Effector CD4-positive, alpha-beta T cell (primary cell): ENCODE measurements at places on chromosomes 6 and 20.

DNA sequence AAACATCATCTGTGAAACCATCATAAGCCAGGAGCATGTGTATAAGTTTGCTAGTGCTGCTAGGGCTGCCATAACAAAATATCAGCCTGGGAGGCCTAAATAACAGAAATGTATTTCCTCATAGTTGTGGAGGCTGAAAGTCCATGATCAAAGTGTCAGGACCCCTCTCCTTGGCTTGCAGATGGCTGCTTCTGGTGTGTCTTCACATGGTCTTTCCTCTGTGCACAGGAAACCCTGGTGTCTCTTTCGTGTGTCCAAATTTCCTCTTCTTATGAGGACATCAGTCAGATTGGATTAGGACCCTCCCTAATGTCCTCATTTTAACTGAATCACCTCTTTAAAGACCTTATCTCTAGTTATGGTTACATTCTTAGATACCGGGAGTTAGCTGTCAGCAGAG lies 6.2 kb upstream of the CITED2 start:
- no peak for DNase-seq

- no peak for DNase-seq
Observed at GRCh38 chr6:36733300-36733699, 35.7 kb downstream of the RAB44 start.

- DNase-seq: no peak
Observed at GRCh38 chr6:24188578-24189080, 62.6 kb downstream of the NRSN1 start.

DNA sequence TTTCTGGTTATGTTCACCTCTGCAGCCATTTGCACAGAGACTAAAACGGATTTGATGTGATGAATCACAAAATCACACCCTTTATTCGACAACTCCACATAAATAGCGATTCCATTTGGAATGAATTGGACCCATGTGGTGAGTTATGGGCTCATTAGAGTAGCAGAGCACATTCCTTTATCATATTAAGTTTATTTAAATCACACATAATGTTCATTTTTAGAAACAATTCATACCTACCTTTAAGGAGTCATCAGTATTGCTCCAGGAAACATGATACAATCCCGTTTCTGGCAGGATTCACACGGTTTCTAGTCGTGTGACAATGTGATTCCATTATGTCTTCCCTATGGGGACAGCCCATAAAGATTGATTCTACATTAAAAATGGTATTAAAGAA lies 303.5 kb downstream of the CDH4 start:
- DNase-seq: no peak

DNA sequence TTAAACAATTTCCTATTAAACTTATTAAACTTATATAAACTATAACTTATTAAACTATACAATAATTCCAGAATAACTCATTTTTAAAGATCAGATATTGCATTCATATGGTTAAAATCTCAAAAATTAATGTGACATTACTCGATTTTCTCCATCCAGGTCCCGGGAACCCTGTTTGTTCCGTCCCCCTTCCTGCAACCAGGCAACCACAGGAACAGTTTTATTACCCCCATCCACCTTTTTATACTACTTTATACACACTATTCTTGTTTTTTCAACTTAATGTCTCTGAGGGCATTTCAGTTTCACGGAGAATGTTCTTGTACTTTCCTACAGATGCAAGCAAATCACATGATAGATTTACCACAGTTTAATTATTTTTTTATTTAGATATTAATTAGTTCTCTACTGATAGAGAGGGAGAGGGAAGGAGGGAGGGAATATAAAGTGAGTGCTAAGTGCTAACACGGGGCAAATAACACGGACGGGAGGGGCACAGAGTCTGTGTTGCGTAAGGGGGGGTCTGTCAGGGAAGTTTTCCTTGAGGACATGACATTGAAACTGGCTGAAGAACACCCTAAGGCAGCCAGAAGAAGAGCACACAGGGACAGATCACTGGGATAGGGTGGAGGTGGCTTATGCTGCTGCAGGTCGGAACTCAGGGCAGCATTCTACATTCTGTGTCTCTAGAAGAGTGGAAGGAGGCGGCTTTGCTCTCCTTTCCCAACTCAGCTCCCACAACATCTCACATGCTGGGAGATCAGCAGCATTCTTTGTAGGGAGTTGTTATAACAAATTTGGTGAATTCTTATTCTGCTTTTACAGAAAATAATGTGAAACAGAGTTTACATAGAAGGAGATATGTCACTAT lies 225.2 kb downstream of the FOXC1 start:
- DNase-seq: no peak

DNA sequence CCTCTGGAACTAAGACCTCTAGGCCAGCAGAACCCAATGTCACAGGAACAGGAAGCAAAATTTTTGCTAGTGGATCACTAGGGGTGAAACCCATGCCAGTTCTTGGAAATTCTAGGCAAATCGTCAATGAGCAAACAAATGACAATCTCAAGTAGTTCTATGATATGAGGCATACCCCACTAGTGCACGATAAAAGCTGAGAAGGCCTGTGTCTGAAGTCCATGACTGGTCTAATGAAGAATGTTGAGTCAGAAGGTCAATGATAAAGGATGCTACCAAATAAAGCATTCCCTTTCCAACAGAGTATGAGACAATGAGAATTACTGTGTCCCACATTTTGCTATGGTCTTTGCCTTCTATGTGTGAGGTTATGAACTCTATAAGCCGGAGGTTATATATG lies 149.4 kb upstream of the NOX3 start:
- no peak for DNase-seq

GRCh38 chr6:152463164-152463563 lies 174.0 kb downstream of the SYNE1 start:
- DNase-seq: no peak

DNA sequence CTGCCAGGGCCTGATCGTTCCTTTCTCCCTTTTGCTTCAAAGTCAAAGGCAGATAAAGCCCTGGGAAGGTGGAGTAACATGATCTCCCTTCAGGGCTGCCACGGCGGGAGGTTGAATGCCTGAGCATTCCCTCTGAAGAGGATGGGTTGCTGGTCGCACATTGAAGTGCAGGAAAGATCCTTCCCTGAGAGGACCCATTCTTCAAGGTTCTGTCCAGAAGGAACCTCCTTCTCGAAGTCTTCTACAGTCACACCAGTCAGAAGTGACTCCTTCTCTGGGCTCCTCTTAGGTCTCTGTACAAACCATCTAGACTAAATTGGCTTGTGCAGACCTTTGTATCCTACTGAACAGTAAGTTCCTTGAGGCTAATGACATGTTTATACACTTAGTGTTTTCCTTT lies 192.6 kb upstream of the VGLL2 start:
- DNase-seq: no peak

DNA sequence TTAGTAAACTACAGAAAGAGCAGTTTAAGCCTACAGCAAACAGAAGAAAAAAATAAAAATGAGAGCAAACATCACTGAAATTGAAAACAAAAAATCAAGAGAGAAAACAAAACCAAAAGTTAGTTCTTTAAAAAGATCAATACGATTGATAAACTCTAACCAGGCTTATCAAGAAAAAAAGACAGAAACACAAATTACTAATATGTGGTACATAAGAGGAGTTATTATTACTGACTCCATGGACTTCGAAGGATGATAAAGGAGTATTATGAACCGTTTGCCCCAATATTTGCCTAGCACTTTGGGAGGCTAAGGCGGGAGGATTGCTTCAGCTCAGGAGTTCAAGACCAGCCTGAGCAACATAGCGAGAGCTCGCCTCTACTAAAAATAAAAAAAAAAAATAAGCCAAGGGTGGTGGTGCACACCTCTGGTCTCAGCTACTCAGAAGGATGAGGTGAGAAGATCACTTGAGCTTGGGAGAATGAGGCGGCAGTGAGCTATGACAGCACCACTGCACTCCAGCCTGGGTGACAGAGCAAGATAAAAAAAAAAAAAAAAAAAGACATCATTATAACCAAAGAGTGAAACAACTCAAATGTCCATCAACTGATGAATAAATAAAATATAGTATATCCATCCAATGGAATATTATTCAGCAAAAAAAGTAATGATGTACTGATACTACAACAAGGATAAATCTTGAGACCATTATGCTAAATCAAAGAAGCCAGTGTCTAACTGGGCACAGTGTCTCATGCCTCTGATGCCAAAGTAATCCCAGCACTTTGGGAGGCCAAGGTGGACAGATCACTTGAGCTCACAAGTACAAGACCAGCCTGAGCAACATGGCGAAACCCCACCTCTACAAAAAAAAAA lies 12.9 kb downstream of the TRPC4AP start:
- no peak for DNase-seq

- DNase-seq: no peak
Observed at GRCh38 chr6:25192590-25193459, 86.3 kb upstream of the CARMIL1 start.

GRCh38 chr6:80133020-80133419 lies 26.5 kb downstream of the BCKDHB start:
- DNase-seq: no peak

DNA sequence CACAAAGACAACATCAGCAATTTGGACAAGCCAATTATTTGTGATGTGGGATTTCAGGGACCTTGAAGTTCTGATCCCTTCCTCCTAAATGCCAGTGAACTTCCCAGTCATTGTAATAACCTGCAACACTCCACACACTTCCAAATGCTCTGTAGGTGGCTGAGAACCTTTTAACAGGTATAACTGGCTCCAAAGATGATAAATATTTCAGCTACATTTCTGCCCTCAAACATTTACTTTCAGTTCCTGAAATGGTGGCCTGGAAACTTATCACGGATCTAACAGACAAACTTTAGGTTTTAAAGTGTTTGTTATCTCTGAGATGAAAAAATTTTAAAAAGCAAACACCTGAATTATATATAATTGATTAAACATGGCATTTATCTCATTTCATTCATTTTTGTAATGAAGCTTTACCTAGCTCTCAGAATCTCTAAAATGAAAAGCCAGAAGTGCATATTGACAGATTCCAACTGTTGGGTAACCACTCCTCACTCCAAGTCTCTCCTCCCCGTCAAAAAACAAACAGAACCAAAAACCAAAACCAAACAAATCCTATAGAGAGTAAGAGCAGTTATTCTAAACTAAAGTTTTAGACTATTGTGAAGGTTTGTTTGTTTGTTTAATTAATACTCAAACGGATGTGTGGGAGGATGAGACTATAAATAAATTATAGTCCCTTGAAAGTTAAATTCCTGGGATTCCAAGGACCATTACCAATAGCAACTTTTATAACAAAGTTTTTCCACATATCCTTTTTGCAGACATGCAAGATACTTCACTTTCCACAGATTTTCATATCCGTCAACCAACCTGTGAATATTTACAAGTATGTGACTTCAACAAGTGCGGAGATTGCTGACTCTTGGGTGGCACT lies 12.4 kb upstream of the KIAA0408 start:
- DNase-seq: no peak

GRCh38 chr6:155121699-155122098 lies 126.6 kb downstream of the TIAM2 start:
- no peak for DNase-seq

GRCh38 chr20:14612391-14612790 lies 275.0 kb upstream of the FLRT3 start:
- no peak for DNase-seq

DNA sequence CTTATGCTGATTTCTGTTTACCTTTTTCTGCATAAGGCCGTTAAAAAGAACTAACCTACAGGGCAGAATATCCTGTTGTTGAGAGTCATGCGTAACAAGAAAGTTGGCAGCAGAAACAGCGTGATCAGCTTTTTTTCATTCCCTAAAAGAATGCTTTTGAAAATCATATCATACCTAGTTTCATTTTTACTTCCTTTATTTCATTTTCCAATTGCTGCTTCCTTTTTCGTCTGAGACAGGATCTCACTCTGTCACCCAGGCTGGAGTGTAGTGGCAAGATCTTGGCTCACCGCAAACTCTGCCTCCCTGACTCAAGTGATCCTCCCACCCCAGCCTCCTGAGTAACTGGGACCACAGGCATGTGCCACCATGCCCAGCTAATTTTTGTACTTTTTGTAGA lies 4.1 kb downstream of the CALHM6 start:
- DNase-seq: no peak

DNA sequence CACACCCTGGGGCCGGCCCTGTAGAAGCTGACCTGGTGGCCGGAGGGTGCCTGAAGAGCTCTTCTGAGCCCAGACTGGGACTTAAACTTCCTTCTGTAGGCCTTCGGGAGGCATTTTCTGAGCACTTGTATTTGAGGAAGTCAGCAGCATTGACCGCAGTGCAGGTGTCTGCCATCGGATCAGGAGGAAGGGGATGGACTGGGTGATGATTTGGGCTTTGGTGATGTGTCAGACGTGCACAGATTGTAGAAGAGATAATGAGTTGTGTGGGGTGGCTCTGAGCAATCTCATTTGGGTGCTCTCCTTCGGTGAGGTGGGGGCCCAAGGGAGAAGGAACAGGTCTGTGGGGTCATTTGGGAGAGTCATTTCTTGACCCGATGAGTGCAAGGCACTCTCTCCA lies 150.9 kb downstream of the ARID1B start:
- DNase-seq: no peak

- DNase-seq: no peak
Observed at GRCh38 chr6:5286780-5287179, 25.5 kb downstream of the FARS2 start.

- no peak for DNase-seq
Observed at GRCh38 chr6:112065426-112065986, 11.6 kb downstream of the CCN6 start.

DNA sequence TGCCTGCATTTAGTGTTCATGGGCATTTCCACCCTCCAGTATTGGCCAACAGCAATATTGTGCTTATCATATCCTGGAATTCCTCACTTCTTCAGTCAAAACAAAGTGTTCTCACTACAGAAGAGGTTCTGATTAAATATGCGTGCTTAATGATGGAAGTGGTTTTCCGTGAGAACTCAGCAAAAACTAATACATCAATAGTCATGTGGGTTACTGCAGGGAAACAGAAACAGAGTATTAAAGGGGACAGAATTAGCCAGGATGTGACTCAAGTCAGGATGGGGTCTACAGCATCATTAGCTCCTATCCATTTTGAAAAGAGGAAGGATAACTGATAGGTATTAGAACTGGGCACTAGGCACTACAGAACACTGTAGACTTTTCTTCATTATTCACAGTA lies 384.6 kb downstream of the CDKAL1 start:
- no peak for DNase-seq

DNA sequence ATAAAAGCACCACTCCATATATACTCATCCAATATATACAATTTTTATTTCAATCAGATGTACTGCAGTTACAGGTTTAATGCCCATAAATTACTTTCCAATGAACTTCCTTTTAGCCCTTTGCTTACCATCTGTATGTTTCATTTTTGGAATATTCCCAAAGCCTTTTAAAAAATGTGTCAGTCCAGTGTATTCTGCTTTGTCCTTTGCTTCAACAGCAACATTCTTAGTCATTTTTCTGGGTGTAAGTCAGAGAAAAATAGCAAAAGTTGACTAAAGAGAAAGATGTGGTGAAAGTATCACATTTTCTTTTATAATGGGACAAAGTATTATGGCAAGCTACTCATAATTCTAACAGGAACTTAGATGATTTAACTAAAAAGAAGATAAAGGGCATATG lies 15.2 kb downstream of the DSE start:
- no peak for DNase-seq
